Activated effector memory CD4-positive, alpha-beta T cell treated with Interleukin-2 at 50 U/mL for 16 hours (primary cell): ENCODE measurements at places on chromosomes 4 and X.

- DNase-seq: no peak
Observed at GRCh38 chrX:9785944-9786797, at the start of gene SHROOM2. Gene SHROOM2 (plus strand): TSS chrX:9786429. CDS start chrX:9786546, 117 bp downstream.

DNA sequence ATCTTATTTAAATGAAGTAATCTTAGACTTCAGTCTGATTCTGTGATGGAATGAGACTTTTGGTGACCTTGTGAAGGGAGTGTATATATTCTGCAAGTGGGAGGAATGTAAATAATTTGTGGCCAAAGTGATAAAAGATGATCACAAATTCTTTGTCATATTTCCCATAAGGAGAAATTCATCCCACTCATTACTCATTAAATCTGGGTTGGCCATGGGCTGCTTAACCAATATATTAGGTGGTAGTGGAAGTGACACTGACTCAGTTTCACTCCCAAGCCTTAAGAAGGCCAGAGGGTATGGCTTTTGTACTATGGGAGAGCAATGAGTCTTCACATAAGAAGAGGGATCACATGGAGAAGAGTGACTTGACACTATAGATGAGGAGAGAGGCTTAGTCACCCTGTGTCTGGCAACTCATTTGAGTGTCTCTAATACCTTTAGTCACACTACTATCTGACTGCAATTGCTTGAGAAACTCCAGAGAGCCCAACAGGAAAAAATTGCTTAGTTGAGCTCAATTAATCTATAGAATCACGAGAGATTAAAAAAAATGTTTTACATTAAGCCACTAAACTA, 408.2 kb upstream of the PITX2 start:
- DNase-seq: no peak

DNA sequence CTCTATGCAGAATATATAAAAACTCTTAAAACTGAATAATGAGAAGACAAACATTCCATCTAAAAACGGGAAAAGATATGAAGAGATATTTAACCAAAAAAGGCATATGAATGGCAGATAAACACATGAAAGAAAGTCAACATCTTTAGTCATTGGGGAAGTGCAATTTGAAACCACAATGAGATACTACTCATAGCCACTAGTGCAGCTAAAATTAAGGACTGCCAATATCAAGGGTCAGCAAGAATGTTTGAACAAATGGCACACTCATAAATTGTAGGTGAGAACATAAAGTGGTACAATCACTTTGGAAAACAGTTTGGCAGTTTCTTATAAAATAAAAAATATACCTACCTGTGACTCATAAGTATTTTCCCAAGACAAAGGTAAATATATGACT, 534.9 kb upstream of the DIPK2B start:
- DNase-seq: no peak

GRCh38 chrX:10630320-10630719, 9.9 kb upstream of the MID1 start:
- DNase-seq: no peak

GRCh38 chr4:154308207-154308606, 183.4 kb downstream of the DCHS2 start:
- no peak for DNase-seq

DNA sequence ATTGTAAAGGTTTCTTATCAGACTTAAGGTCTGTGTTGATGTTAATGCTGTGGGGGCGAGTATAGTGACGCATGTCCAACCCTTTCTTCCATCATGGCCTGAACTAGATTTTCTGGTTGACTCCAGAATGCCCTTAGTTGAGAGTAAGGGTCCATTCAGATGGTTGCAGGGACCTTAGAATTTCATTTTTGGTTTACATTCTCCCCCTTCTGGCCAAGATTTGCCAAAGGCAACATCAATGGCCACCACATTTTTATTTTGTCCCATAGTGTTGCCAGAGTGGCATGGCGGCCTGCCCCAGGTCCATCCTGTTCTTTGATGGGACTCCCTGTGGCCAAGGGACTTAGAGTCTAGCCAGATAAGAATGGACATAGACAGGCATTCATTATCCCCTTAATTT, 368.5 kb downstream of the GPM6A start:
- no peak for DNase-seq
